Activated CD4-positive, alpha-beta T cell treated with anti-CD3 and anti-CD28 coated beads, Interleukin-2, amount 50 U/mL, for 16 hours (primary cell): ENCODE measurements at places on chromosomes 7 and 10.

DNA sequence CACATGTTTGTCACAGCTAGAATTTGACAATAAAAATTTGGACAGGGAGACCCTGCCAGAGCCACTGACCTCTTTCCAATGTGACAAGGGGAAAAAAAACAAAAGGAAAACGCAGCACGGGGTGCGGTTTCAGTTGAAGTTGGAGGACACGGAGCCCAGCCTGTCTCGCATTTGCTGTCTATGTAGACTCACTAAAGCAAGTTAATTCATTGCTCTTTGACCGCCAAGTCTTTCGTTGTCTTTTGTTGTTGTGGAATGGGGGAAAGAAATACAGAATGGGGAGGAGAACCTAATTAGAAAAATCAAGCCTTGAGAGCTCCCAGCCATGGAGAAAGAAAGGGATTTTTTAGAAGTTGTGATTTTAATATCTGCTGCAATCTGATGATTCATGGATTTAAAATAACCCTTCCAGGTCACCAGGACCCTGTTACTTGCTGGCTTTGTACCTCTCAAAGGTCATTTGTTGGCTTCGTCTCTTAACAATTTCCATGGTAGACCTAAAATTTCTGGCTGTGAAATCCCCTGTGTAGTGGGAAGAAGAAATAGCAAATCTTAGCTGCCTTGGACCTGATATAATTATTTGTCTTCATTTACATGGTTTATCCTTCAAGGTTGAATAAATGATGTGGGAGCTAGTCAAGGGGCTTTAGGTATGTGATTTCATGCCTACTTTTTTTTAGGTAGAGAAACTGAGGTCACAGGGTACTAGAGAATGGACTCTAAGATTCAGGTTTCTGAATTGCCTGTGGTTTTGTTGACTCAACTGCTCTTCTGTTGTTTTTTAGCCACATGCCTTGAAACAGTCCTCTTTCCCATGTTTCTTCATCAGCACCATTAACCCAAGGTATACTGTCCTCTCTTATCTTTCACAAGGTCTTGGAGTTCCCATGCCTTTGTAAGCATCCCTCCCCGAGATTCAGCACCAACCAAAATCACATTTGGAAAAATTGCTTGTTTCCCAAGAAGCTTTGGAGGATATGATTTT lies 78.7 kb downstream of the TCF7L2 start:
- DNase-seq = no peak

DNA sequence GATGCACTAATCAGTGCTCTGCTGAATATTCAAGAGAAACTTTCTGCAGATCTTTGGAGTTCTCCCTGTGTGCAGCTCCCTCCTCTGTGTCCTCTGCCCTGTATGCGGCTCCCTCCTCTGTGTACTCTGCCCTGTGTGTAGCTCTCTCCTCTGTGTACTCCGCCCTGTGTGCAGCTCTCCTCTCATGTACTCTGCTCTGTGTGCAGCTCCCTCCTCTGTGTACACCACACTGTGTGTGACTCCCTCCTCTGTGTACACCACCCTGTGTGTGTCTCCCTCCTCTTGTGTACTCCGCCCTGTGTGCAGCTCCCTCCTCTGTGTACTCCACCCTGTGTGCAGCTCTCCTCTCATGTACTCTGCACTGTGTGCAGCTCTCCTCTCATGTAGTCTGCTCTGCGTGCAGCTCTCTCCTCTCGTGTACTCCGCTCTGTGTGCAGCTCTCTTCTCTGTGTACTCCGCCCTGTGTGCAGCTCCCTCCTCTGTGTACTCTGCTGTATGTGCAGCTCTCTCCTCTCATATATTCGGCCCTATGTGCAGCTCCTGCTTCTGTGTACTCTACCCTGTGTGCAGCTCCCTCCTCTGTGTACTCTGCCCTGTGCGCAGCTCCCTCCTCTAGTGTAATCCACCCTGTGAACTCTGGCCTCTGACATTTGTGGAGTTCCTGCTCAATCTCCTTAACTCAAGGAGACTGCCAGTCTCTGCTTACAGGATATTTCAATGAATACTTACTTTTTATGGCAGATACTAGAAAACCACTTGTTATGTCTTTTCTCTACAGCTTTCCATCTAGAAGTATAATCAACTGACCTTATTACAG lies 280.4 kb downstream of the GLRX3 start:
- DNase-seq = no peak

DNA sequence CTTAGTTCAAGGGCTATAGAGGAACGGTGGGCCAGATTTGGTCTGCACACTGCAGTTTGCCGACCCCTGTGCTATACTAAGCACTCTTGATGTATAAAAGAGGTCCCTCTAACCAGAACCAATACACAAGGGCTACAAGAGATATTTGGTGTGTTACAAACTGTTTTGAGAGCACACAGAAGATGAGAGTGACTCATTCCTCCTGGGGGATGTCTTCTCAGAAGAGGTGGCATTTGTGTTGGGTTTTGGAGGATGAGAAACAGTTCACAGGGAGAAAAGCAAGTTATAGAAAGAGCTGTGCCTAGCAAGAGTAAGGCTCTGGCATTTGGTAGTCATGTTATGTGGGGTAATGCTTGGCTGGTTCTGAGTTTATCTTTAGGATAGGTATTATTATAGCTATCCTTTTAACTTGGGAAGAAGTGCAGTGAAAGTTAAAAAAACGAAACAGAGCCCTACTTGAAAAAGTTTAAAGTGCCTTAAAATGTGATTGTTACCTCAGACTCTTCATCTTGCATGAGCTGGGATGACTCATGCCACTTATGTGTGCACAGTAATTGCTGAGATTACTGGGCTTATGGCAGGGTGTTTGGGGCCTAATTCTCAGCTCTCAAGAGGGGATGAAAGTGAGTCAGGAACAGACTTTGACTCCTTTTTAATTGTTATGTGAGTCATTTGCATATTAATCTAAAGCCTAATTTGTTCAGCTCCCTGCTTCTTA lies 160.4 kb downstream of the KIF20B start:
- DNase-seq = peak; percentile 86

GRCh38 chr10:79203833-79204232 lies 135.1 kb downstream of the ZMIZ1 start:
- no peak for DNase-seq

DNA sequence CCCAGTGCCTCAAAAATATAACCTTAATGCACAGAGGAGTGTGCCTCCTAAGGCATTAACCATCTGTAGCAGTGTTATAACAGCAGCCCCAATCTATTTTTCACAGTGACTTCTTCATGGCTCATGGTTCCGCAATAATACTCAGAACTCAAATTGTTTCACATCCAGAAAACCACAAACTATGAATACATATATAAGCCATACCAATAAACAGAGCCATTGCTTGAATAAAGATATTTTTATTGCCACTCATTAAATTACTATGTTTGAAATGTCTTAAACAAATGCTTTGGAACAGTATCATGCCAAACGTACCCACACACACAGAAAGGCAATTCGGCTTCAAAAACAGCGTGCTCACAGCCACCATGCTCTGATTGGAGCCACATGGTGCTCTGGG lies 629.3 kb upstream of the NRP1 start:
- no peak for DNase-seq

- no peak for DNase-seq
These were observed 28.2 kb upstream of the MPP7 start for GRCh38 chr10:28331066-28331465.

GRCh38 chr10:91247360-91248111 lies 27.1 kb downstream of the PCGF5 start:
- DNase-seq = no peak

DNA sequence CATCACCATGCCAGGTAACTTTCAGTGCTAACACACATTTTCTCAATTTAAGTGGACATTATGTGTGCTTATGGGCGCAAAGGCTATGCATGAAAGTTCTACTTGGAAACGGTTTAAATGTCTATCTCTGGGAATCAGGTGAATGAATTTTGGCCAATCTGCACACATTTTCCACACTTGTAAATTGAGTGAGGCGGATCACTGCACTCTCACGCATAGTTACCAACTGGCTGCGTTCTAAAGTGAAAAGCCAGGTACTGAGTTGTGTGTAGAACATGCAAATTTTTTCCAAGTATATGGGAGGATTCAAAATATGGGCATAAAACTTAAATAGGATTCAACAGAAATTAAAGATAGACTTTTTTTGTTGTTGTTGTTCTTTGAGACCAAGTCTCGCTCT lies 323.7 kb downstream of the RNLS start:
- no peak for DNase-seq

- DNase-seq = no peak
These were observed 134.7 kb downstream of the ARL5B start for GRCh38 chr10:18793951-18794350.

GRCh38 chr10:101829561-101830315 lies 11.5 kb upstream of the OGA start:
- peak; percentile 61 for DNase-seq

DNA sequence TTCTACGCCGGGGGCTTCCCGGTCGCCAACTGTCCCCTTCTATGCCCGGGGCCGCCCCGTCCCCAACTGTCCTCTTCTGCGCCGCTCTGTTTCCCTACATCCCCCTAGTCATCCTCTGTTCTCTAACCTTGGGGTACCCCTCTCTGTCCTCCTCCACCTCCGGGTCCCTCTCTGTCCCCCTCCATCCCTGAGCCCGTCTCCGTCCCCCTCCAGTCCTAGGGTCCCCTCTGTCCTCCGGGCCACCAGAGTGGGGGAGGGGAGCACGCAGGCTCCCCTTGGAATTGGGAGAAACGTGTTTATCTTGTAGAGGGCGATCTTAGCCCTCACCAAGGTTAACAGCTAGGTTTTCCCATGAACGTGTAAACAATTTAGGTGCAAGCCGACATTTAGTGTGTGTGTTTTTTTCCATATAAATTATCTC lies 852 bp upstream of the KLF6 start:
- DNase-seq = no peak

DNA sequence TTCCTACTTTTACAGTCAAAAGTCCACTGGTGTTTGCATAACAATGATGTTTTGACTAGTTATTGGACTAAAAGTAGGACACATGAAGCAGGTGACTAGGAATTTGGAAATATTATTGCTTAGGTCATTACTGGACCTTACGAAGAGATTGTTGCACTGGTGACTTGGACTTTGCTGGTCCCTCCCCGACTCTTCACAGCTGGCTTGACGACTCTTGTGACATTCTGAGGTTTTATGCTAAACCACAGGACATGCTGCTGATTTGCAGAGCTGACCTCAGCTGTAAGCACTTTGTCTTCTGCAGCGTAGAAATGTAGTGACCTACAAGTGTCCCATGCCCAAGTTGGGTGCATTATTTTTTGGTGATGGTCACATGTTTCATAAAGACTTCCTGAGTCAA lies 21.9 kb downstream of the PCBD1 start:
- DNase-seq = no peak

GRCh38 chr7:2637505-2638223 lies 5.9 kb downstream of the TTYH3 start:
- DNase-seq = no peak

GRCh38 chr10:93299606-93300287 lies 182.4 kb downstream of the MYOF start:
- DNase-seq = no peak

DNA sequence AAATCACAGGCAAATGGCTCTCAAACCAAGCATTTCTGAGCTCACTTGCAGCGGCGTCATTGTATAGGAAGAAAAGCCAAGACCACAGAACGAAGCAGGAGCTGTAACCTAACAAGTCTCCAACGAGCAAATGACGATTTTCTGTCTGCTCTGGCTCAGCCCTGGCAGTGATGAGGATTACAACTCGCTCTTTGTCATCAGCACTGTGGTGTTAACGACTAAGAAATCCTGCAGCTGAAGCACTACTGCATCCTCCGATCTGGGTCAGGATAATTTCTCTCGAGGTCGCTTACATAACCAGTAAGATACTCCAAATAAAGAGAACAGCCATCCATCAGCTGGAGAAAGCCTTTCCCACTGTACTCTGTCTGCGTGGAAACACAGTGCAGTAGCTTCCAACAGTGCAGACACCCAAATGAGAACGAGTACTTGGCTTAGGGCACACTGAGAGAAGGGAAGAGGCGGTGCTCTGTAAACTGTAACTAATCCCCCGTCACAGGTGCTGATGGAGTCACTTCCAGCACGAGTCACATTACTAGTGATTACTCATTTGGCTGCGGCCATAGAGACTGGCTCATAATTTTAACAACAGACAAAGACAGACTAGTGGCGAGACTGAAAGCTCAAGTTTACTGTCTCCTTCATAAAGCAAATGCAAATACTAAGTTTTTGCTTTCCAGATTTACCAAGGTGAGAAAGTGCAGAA lies 135.8 kb downstream of the NRBF2 start:
- peak; percentile 95 for DNase-seq

DNA sequence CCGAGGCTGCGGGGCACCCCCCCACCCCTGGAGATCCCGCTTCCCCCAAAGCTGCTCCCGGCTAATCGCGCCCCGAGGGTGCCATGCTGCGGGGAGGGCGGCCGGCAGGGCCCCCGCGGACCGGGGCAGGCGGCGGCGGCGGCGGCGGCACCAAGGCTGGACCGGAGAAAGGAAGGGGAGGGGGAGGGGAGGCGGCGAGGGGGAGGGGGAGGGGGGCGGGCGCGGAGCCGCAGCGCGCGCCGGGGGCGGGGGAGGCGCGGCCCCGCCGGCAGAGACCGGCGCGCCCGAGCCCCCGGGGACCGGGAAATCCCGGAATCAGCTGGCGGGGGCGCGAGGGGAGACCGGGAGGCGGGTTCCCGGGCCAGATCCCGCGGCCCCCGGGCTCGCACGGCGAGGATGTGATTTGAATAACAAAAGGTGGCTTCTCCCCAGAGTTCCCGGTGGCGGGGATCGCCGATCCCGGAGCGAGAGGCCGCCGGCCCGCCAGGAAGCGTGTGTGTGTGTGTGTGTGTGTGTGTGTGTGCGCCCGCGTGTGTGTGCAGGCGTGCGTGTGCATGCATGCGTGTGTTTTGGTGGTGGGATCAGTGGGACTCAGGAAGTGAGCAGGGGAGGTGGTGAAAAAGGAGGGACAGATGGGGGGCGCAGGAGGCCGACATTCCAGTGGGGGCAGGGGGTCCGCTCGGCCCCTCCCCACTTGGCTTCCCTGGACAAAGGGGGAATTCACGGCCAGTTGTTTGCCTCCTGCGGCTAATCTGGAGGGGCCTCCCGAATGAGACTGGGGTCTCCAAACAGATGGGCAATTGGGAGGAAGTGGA lies 99.5 kb downstream of the HIP1 start:
- peak; percentile 27 for DNase-seq

GRCh38 chr7:45710271-45711160 lies 136.3 kb downstream of the ADCY1 start:
- DNase-seq = no peak

GRCh38 chr10:34116681-34117271 lies 698.3 kb downstream of the PARD3 start:
- no peak for DNase-seq
